Hematopoietic multipotent progenitor cell treated with erythropoietin and hydrocortisone succinate and interleukin-3 and kit ligand, for 8 days (in vitro differentiated cells): ENCODE measurements at places on chromosomes 1 and 21.

DNA sequence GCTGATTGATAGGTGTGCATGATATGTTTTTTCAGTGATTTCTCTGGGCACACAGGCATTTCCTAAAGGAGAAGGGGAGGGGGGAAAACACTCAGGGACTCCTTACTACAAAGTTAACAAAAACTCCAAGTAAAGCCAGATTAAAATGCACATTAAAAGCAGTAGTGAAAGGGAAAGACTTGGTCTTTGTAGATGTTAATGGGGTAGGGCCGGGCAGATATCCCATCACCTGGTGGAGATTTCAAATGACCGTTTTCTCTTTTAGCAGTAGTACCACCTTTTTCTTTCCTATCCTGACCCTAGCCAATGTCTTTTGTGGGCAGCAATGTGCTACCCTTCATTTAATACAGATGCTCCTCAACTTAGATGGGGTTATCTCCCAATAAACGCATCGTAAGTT lies 32.5 kb downstream of the RTCA start:
- no peak for DNase-seq

- DNase-seq = peak; percentile 28
These were observed 1.4 kb upstream of the UBXN10 start for GRCh38 chr1:20184481-20184900.

- peak; percentile 10 for DNase-seq
These were observed 158.2 kb downstream of the PBX1 start for GRCh38 chr1:164716992-164717703.

- DNase-seq = no peak
These were observed 22.9 kb downstream of the PLXNA2 start for GRCh38 chr1:208221291-208221622.

DNA sequence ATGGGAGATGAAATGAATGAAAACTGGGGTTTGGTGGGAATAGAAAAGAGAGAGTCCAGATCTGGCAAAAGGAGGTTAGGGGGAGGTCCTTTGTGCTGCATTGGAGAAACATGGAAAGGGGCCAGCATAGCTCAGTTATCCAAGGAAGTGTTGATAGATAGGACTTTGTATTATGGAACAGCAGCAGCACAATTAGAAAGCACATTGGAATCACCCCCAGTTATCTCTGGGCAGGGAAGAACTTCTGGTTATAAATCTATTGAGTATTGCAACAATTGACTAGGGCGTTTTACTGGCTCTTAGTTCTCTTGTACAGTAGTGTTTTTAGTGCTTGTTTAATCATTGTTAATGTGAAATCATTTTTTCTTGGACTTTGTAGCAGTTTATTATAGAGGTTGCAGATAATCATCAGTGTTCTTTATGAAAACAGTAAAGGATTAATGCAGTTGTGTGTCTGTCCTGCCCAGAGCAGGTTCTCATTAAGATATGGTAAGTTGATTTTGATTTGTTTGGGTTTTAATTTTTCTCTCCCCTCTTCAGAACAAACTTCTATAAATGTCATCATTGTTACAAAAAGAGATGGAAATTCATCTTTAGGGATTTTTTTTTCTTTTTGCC lies 76.6 kb downstream of the NR5A2 start:
- no peak for DNase-seq

GRCh38 chr1:172948457-172948856 lies 102.3 kb downstream of the TNFSF18 start:
- DNase-seq = peak; percentile 32
